ENCODE measurements at places on chromosomes 12 and 14.

- no peak for DNase-seq
Observed at GRCh38 chr12:47504775-47505446, 200.9 kb downstream of the RPAP3 start.

- DNase-seq = no peak
Observed at GRCh38 chr14:71621276-71621675, 311.0 kb upstream of the RGS6 start.

DNA sequence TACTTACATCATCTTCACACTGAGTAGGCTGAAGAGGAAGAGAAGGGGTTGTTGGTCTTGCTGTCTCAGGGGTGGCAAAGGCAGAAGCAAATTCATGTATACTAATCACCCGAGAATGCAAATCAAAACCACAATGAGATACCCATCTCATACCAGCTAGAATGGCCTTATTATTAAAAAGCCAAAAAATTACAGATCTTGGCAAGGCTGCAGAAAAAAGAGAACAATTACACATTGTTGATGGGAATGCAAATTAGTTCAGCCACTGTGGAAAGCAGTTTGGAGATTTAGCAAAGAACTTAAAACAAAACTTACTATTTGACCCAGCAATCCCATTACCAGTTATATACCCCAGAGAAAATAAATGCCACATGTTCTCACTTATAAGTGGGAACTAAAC, 154.9 kb downstream of the SEC23A start:
- DNase-seq = no peak

DNA sequence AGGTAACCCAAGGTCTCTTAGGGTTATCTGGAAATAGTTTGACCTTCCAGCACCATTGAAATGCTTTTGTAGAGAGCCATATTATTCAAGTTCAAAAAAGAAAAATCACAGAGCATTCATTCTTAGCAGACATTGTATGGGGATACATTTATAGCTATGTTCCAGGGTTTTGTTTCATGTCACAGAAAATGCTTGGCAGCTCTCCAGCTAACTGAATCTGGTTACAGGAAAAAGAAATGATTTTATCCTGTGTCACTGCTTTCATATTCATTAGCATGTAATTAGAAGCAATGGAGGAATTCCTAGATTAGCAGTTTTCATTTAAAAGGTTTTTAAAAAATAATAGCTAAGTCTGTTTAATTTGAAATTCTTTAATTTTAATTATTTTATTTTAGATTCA, 78.9 kb downstream of the SNAPC1 start:
- DNase-seq = no peak

DNA sequence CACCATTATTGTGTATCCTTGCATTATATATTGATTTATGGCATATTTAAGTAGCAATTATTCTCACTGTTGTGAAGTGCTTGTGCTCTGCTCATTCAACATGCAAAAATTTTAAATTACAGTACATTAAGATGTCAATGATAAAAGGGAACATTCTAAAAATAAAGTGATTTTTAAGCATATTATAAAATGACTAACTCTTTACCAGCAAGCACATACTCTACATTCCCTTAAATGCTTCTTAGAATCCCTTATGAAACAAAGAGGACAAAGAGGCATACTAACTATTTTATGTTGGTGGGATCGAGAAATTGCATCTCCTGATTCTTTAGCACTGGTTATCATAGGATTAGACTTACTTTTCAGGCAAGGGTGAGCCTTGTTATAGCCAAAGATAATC, 46.6 kb upstream of the ZDHHC17 start:
- no peak for DNase-seq

DNA sequence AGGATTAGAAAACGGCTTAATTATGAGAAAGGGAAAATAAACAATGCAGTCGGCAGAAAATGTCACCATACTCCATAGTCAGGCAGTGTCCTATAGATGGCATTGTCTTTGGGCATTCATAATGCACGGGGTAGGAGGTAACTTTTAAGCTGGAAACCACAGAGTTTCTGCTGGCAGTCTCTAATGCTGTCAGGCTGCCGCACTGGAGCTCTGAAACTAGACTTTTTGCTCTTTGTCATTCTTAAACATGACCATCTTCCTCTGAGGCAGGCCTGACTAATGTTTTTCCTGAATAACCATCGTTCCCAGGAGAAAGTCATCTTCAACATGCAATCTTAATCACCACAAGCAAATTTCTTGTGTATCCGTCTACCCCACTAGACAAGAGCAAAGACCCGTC, 108.8 kb downstream of the ETNK1 start:
- DNase-seq = no peak

DNA sequence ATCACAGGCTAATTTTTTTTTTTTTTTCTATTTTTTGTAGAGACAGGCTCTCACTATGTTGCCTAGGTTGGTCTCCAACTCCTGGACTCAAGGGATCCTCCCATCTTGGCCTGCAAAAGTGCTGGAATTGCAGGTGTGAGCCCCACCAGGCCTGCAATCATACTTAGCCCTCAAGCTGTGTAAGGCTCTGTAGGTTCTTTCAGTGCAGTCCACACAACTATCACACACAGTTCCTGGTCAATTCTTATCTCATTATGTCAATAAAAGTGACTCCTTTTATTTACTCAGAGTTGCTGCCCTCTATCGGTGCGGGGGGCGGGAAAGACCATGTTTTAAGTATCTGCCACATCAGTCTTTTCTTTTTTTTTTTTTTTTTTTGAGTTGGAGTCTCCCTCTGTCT, 29.0 kb downstream of the SLC2A3 start:
- DNase-seq = no peak

DNA sequence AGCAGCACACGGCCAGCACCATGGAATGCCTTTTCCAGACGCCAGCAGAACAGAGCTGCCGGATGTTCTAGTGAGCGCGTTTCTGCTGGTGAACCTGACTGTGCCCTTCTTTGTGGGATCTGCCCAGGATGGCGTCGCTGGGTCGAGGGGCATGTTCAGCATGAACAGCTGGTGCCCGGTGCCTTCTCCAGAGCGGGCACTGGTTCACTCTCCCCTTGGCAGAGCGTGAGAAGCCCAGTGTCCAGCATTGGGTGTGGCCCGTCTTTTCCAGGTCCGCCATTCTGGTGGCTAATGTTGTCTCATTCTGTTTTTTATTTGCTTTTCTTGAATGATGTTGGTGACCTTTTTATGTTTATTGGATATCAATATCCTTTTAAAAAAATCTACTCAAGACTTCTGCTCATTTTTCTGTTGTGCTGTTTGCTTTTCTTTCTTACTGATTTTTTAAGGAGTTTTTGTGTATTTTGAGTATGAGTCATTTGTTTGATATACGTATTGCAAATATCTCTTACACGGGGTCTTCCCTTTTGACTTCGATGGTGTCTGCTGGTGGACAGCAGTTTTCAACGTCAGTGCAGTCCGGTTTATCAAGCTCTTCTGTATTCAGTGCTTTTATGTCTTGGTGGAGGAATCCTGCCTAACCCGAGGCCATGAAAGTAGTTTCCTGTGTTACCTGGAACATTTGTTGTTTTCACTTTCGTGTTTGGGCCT, 74.3 kb downstream of the ADGRD1 start:
- no peak for DNase-seq

DNA sequence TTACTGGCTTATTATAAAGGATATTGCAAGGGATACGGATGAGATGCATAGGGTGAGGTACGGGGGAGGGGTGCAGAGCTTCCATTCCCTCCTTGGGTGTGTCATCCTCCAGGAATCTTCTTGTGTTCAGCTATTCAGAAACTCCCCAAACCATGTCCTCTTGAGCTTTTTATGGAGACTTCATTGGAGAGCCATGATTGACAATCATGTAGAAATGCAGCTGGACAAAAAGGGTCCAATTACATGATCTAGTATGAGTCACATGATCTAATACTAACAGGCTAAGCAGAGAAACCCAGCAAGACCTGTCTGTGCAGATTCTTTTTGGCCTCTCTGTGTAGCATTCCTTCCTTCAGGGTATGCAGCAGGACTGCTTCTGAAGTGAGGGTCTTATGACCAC, 23.9 kb upstream of the FLVCR2 start:
- DNase-seq = no peak

GRCh38 chr12:120324841-120325417, 2.6 kb downstream of the PLA2G1B start:
- no peak for DNase-seq

- DNase-seq = no peak
Observed at GRCh38 chr12:7868391-7868790, 4.3 kb downstream of the SLC2A14 start.

DNA sequence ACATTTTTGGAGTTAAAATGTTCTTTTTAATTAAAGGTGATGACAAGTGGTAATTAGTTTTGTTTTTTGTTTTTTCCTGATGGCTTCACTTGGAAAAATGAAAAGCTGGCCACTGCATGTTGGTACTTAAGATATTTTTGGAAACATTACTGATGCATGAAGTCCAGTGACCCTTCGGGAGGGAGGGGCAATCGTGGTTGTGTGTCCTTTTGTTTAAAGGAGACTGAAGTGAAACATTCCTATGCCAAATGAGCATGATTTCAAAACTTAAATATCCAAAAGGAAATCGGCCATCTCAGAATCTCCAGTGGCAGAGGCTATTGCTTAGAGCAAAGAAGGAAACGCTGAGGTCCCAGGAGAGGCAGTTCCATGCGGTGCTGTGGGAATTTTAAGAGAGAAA, 20.1 kb downstream of the LTBP2 start:
- no peak for DNase-seq

GRCh38 chr12:99948370-99948769, 36.4 kb downstream of the ANKS1B start:
- DNase-seq = no peak

DNA sequence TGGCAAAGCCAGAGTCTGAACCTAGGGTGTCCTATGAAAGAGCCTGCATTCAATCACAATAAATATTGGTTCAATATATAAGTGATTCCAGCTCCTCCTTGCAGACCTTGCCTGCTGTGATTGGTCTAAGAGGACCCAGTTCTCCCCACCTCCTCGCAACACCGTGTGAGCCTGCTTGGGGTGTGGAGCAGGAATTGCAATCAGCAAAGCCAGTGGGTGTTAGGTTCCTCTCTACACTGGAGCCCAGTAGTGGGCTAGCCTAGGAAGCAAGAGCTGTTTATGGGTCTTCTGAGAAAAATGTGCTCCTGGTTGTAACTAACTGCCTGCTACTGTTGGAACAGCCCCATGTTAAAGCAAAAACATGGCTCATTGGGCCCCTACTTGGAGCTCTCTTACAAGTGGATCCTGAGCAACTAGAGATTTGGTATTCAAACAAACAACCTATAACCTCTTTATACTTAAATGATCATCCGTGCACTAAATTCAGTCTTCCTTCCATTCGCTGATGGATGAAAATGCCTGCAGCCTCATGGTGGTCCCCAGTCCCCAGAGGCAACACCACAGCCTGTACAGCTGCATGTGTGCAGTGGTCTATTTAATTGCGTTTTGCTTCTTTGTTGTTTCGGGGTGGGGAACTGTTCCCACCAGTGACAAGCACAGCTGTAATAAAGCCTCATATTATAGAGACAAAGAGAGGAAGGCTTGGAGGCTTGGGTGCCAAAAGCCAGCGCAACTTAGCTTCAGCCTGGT, 3.7 kb upstream of the SELPLG start:
- no peak for DNase-seq

GRCh38 chr14:29242755-29243754, 476.5 kb downstream of the FOXG1 start:
- no peak for DNase-seq

DNA sequence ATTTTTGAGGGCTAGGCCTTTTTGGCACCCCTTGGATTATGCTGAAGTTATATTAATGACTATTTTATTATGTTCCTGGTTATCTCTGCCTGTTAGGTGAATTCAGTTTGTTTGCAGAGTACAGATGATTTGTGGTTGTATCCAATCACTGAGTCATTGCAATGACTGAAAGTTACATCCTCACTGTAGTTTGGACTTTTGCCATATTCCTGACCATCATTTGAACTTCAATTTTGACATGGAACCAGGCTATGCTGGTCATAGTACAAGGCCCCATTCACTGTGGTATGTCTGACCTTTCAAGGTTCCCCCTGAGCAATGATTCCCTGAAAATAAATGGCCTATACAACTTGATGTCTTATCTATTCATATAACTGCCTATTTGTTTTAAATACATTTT, 621.0 kb downstream of the CCER1 start:
- no peak for DNase-seq
